ENCODE measurements at places on chromosomes 16 and 17. TPM values are rescaled to one million over a fixed set of nuclear protein-coding genes. Genes with fewer than 3 reads are reported as not detected.

The HOXB6 gene
- total RNA-seq = 2.2 TPM

The KRTAP3-1 gene
- not detected for total RNA-seq

The MYH3 gene
- total RNA-seq = 5.9 TPM

The CHST6 gene
- not detected for total RNA-seq

The KRTAP2-3 gene
- not detected for total RNA-seq

The P2RX1 gene
- total RNA-seq = 3.9 TPM

The MEOX1 gene
- not detected for total RNA-seq

The PPP1R27 gene
- not detected for total RNA-seq

The TLCD1 gene
- total RNA-seq = 9.7 TPM

The MEIOC gene
- total RNA-seq = not detected

The RASL10B gene
- not detected for total RNA-seq

The PNMT gene
- total RNA-seq = not detected

All from natural killer cell treated with Interleukin-12 subunit alpha and Interleukin-12 subunit beta and Interleukin-15 and Interleukin-18, amount 100 ng/mL, for 72 hours (primary cell).